Urinary bladder (tissue), 4 donors: ENCODE measurements at places on chromosomes 1 and 21. TPM values are rescaled to one million over a fixed set of nuclear protein-coding genes. Genes with fewer than 3 reads are reported as not detected.

DNA sequence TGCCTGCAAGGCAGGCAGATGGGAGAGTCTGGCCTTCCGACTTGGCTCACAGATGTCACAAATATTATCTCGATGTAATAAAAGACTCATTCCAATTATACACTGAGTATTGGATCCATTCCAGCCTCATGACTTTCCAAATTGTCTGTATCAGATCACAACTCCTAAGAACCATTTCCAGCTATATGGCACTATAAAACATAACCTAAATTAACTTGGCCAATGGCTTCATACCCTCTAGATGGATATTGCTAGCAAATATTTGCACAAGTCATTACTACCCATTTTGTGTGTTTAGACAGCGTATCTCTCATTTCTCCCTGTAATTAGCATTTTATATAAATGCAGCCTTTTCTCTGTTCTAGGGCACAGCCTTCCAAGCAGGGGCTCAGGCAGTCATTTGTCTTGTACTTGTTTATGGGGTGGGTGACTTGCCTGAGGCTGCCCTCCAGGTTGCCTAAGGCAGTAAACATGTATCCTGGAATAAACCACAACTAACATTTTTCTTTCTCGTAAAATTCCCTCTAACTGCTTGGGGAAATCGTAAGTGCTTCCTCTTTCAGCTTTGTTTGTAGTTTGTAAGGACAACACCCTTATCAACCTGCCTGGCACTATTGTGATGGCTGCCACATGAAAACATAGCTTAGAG, 70.6 kb upstream of the KCNJ6 start:
- peak; percentile 42 for DNase-seq

- DNase-seq: no peak
These were observed 740.5 kb upstream of the B3GALT2 start for GRCh38 chr1:193926956-193927355.

DNA sequence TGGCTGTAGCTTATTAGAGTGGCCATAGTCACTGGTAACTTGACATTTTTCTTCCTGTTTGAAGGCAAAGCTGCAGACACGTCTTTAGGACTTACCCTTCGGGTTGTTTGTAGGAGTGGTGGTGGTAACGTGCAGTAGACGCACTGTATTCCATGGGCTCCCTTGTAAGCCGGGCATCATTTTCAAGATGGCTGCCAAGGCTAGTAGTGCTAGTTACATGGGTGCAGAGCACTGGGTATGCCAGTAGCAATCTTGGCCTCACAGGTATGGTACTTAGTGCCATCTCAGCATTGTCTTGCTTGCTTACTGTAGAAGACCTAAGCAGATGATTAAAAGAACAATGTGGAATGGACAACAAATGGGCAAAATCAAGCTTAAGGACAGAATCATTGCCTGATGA, 1.9 kb downstream of the YBX1 start:
- no peak for DNase-seq

TMPRSS15 gene
- not detected for polyA plus RNA-seq

GRCh38 chr1:8394456-8395321, 76.8 kb downstream of the SLC45A1 start:
- DNase-seq: no peak

- no peak for DNase-seq
These were observed 77.9 kb upstream of the EXO1 start for GRCh38 chr1:241770115-241770514.

DNAJC28 gene
- 1.2 TPM for polyA plus RNA-seq

DNA sequence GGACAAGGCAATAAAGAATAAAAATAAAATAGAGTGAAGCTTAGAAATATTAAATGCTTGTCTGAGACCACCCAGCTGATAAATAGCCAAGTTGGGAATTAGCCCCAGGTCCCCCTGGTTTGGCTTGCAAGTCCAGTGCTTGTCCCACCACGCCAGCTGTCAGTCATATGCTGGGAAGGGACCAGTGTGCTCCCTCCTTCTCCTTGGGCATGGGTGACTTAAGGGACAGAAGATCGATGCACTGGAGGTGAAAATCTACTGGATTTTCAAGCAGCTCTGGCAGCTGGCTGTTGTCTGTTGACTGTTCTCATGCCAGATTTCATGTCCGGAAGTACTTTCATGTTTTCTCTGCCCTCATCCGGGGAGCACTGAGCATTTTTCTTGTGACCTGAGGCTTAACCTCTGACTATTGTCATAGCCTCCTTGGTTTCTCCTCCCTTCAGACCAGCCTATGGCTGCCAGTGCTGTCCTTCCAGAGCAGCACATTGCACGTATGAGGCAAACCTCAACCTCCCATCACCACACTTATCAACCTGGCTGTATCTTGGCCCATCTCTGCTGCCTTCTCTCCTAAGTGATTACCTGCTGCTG, 12.4 kb downstream of the LMOD1 start:
- DNase-seq: no peak

DNA sequence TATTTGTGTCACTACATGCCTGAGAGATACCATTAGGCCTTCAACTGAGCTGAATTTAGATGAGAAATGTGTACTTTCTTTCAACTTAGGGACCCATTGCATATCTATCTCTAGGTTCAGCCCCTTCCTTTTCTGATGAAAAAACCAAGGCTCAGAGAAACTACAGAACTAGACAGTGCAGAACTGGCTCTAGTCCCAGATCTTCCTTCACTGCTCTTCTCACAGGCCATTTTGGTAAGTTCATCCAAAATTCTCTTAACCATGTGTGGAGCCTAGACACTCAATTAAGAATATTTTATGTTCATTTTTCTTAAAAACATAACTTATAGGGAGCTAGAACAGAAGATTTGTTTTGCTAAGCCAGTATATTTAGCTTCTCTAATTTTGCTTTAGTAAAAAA, 128.9 kb downstream of the ASTN1 start:
- DNase-seq: no peak

DNA sequence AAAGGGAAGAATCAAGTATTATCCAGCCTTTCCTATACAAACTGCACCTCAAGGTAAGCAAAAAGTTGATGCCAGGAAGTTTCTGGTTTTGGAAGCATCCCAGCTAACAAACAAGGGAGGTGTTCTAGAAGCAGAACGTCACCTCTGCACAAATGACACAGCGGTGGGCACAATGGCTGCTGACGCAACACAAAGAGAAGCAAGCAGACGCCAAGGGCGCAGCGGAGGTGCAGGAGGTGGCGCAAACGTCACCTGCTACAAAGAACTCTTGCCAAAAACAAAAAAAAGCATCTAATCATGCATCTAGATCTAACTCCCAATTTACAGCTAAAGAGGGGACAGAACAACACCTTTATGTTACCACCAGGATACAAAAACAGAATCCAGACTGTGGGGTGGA, 88.5 kb downstream of the NPHP4 start:
- DNase-seq: no peak

KIRREL1 gene
- 37.1 TPM for polyA plus RNA-seq

MPL gene
- polyA plus RNA-seq: 0.33 TPM

DNA sequence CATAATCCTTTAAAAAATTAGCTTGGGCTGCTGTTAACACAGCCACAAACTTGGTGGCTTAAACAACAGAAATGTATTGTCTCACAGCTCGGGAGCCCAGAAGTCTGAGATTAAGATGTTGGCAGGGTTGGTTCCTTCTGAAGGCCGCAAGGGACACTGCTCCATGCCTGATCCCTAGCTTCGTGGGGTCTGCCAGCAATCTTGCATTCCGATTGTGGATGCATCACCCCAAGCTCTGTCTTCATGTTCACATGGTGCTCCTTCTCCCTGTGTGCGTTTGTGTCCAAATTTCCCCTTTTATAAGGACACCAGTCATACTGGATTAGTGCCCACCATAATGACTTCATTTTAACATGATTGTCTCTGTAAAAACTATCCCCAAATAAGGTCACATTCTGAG, 5.0 kb upstream of the HHIPL2 start:
- DNase-seq: no peak

SMPDL3B gene
- 0.49 TPM for polyA plus RNA-seq

IVL gene
- polyA plus RNA-seq: 9.5 TPM

AMY1B gene
- not detected for polyA plus RNA-seq

ARTN gene
- 2.4 TPM for polyA plus RNA-seq

DNA sequence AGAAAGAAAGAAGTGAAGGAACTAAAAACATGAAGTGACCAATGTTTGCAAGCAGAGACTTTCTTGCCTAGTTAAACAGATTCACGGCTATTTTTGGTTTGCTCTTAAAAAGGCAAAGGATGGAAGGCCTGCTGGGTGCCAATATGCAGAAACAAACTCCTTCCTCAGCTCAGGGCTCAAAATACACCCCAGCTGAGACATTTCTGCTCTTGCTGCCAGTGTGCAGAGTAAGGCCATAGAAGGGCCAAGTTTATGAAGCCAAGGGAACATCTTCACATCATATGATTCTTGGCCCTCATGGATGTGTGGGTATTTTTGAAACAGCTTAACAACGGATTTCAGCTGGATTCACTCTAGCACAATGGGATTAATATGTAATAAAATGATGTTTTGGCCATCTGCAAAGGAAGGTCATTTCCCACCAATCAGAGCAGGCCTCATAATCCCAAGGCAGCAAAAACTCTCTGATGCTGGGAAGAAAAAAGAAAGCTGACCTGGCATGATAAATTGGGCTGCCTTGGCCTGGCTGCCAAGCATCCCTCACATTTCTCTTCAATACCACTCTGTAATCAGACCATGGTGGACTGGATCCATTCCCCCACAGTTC, 70.7 kb downstream of the CAPZB start:
- no peak for DNase-seq

C4BPA gene
- 0.91 TPM for polyA plus RNA-seq

GRCh38 chr1:240138867-240139266, 47.2 kb downstream of the FMN2 start:
- no peak for DNase-seq

PALMD gene
- 19.0 TPM for polyA plus RNA-seq

DNA sequence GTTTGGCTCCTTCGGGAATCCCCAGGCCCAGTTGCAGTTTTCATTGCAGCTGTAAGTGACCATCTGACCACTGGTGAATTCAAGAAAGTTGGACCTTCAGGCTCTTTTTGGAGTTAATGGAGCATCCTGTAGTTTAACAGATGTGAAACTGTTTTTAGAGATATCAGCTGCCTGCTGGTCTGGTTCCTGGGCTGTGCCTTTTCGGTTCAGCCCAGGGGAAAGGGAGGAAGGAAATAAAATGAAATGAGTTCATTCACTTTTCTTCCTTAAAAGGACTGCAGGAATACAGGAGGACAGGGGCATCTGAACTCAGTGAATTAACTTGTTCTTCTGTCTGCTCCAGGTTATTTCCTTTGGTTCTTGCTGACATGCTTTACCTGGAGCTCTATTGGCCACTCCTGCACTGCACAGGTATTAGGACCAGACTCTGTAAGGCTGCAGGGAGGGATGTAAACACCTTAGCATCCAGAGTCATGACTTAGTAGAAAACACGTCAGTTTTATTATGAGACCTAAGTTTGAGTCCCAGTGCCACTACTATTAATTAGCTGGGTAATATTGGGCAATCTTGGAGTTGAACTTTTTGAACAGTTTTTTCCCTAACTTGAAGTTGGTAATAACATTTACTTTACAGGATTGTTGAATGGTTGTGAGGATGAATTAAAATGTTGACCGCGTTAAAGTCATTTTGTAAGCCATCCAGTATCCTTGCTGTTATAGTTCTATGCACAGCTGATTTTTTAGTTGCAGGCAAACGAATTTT, 83.6 kb downstream of the LRRC8D start:
- no peak for DNase-seq

- DNase-seq: no peak
These were observed 14.6 kb downstream of the RIPK4 start for GRCh38 chr21:41752231-41752681.

DNA sequence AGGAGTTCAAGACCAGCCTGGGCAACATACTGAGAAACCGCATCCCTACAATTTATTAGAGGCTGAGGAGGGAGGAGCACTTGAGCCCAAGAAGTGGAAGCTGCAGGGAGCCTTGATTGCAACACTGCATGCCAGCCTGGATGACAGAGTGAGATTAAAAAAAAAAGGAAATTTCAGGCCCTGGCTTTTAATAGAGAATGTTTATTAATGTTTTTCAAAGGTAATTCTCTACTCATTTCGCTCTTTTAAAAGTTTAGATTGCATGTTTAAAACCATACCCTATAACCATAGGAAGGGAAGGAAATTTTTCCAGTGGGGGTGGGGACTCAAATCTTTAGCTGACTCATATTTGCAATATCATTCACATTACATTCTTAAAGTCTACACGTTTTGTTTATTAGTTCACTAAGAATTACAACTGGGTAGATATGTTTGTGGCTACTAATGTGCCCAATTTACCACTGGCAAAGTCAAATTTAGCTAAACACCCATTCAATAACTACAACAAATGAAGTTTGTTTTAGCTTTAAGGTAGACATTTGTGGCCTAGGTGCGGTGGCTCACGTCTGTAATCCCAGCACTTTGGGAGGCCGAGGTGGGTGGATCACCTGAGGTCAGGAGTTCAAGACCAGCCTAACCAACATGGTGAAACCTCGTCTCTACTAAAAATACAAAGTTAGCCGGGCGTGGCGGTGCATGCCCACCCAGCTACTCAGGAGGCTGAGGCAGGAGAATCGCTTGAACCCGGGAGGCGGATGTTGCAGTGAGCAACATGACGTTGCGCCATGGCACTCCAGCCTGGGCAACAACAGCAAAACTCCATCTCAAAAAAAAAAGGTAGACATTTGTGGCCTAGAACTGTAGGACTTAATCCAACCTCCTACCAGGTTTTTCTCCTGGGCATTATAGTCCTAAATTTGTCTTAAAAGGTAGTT, 5.0 kb downstream of the KDM5B start:
- DNase-seq: no peak

RASSF5 gene
- polyA plus RNA-seq: 10.7 TPM

- DNase-seq: no peak
These were observed 351.6 kb downstream of the RYR2 start for GRCh38 chr1:237393632-237394031.
